ENCODE measurements at places on chromosomes 5 and 9.

DNA sequence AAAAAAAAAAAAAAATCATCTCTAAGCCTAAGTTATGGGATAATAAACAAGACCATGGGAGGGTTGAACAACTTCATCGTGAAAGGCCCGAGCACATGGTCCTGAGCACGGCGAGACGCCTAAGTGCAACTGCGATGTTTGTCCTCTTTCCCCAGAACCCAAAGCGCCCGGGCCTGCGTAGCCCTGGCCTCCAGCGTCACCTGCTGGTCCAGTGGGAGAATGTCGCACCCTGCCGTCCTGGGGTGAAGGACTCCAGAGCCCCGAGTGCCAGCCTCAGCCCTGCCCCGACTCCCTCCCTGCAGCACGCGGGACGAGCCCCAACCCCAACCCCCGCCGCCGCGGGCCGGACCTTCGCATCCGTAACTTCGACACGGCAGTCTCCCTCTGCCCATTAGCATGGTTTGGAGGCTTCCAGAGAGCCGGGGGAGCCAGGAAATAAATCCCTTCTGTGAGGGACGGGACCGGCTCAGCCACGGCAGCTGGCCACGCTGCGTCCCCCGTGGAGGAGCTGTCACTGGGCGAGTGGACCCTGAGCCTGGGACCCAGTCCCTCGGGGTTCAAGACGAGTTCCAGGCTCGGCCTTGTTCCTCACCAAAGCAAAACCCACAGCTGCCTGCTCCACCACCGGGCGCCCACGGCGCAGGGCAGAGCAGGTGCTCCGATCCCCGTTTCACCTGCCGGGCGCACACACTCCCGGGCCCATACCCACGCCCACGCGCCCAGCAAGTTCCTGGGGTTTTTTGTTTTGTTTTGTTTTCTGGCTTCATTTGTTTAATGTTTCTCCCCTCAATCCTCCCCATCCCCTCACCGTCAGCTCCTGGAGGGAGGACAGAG, 132.5 kb upstream of the HAND1 start:
- peak; percentile 54 for DNase-seq

- no peak for DNase-seq
Observed at GRCh38 chr5:169298193-169298592, 2.7 kb downstream of the SLIT3 start.

- DNase-seq = no peak
Observed at GRCh38 chr5:138701678-138702077, 51.5 kb upstream of the CTNNA1 start.

GRCh38 chr5:159208514-159209437, 577 bp downstream of the RNF145 start:
- DNase-seq = peak; percentile 18

DNA sequence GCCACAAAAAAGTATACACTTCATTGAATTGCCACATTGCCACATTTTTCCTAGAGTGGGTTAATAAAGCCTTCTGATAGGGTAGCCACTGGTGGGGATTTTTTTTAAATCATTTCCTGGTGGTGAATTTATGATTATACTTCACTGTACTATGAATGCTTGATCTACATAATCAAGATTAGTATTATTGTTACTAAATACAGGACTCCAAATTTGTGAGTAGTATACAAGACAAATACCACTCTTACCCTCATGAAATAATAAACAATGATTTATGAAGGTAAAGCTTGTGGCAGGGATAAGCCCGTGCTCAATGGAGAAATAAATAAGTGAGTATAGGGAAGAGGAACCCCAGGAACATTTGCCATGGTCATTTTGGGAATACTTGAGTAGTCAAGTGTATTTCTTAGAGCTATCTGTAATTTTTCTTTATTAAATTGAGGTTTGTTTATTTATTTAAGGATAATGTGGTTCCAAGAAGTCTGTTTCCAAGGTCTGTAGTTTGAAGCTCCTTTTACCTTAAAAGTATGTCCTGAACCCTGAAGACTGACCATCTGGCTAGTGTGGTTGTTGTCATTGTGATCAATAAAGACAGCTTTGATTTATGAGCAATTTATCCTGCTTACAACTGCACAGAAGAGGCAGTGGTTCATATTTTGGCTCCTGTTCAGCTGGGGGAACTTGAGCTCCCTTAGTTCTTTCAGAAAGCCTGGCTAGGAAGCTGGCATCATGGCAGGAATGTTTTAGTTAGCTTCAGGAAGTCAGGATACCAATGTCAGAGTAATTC, 118.6 kb downstream of the ZSWIM6 start:
- no peak for DNase-seq

GRCh38 chr9:131835151-131835910, 95.5 kb upstream of the RAPGEF1 start:
- DNase-seq = no peak

DNA sequence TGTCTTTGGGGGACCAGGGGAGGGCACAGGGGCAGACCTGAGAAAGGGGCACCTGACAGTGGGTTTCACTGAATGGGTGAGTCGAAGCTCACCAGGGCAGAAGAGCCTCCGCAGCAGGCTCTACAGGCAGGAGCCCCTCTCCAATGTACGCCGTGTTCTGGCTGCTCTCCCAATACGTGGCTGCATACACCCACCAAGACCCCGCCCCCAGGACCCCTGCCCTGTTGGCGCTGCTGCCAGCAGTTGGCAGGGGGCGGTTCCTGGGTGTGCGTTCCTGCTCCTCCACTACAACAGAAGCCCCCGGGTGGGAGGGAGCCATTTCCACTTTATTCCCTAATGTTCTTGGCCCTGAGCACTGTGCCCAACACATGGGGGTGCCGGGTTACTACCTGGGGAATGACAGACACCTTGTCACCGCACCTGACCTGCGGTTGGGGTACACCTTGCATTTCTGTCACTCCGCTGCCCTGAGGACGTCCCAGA, 30.3 kb downstream of the SARDH start:
- DNase-seq = peak; percentile 8

GRCh38 chr5:74421377-74421776, 219.2 kb downstream of the ENC1 start:
- DNase-seq = no peak
